ENCODE measurements at places on chromosomes 13 and 19.

- no peak for DNase-seq
These were observed 104.8 kb downstream of the WDFY2 start for GRCh38 chr13:51688937-51689662.

DNA sequence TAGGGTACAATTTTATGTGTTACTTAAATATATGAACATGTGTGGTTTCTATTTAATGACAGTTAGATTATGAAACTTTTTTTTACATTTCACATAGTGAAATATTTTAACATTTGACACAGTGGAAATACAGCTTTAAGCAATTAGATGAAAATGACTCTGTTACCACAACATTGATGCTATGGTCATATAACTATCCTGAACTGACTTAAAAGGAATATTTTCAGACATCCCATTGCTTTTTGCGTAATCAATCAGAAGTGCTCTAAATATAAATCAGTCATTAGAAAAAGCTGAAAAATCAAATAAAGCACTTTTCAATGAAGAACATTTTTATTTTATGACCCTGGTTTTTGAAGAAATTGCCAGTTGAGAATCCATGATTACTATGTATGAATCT is 80.3 kb downstream of the UFM1 start:
- DNase-seq, result no peak

DNA sequence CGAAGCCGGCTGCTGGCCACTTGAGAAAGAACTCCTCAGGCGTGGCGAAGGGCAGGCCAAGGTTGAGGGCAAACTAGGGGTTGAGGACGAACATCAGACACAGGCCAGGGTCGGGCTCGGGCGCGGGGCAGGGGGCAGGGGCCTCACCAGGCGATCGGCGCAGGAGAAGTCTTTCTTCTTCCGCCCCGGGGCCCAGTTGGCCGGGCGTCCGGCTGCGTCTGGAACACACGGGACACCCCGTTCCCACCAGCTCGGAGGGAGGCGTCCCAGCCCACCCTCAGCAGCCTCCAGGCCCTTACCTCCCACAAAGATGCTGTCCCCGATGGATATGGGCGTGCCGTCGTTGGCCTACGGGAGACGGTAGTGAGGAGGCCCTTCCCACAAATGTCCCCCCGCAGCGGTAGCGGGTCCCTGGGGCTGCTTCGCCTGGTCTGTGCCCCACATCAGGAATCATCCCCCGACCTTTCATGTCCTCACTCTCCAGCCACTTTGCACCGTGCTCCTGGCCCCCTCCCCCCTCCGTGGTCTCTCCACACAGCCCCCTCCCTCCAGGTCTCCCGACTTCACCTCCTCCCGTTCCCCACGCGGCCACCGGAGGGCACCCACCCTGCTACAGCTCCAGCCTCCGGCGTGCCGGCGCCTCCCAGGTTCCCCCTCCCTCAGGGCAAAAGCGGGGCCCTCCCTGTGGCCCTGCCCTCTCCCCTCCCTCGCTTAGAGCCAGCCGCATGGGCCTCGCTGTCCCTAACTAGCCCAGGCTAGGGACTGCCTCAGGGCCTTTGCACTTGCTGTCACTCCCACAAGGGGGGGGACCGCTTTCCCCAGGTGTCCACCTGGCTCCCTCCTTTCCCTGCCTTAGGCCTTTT is 4.8 kb downstream of the PNKP start:
- DNase-seq, result no peak

DNA sequence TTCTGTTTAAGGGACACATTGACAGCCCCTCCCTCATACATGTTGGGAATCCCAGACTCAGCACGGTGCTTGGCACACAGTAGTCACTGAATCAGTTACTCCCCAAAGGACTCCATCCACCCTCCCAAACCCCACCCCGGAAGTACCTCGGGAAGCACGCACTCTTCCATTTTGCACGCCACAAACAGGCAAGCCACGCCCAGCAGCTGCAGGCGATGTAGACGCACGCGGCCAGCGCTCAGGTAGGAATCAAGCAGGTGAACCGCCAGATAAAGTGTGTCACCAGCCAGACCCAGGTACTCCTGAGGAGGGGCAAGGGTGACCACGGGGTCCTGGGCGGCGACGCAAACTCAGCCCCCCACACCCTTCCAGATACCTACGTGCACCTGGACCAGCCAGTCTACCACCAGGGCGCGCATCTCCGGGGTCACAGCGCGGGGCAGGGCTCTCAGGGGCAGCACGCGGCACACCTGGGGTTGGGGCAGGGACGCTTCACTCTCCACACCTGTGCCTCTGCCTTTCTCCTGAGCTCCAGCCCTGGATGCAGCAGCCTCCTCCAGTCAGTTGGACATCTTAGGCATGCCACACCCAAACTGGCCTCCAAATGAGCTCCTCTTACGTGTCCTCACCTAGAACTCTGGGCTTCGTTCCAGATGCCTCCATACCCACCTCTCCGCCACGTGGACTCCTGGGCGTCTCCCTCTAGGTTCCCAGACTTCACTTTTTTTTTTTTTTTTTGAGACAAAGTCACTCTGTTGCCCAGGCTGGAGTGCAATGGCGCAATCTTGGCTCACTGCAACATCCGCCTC is 1.9 kb downstream of the CCNP start:
- no peak for DNase-seq

DNA sequence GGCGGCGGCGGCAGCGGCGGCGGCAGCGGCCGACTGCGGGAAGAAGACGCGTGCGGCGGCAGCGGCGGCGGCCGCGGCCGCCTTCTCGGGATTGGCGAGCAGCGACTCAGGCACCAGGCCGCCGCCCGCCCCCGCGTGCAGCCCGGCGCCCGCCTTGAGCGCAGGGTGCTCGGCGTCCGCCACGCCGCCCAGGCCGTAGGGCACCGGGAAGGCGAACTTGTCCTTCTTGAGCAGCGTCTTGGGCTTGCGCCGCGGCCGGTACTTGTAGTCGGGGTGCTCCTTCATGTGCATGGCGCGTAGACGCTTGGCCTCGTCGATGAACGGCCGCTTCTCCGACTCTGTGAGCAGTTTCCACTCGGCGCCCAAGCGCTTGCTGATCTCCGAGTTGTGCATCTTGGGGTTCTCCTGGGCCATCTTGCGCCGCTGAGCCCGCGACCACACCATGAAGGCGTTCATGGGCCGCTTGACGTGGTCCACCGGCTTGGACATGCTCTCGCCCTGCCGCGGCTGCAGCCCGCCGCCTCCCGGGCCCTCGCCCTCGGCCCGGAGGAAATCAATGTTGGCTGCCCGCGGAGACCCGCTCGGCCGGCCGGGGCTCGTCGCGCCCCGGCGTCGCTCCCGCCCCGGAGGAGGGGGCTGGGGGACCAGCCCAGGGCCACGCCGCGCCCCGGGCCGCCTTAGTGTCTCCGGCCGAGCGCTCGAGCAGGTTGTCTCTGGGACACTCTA is 621 bp downstream of the SOX21 start:
- no peak for DNase-seq

DNA sequence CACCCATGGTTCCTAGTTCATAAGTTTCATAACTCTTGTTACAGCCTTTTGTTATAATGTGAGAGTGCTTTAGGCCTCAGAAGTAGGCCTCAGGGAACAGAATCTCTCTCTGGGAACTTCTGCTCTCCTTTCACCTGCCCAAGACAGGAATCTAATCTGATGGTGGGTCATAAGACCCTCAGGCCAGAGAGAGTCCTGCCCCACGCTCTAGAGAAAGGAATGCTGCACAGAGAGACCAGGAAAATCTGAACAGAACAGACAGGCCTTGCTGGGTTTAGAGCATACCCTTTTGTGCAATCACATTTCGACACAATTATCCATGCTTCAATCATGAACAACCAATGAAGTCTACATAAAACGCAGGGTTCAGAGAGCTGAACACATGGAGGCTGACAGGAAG is 3.4 kb upstream of the DIAPH3 start:
- DNase-seq, result no peak
